Naive B cell (primary cell): ENCODE measurements at places on chromosomes 3 and 15. TPM values are rescaled to one million over a fixed set of nuclear protein-coding genes. Genes with fewer than 3 reads are reported as not detected.

DNA sequence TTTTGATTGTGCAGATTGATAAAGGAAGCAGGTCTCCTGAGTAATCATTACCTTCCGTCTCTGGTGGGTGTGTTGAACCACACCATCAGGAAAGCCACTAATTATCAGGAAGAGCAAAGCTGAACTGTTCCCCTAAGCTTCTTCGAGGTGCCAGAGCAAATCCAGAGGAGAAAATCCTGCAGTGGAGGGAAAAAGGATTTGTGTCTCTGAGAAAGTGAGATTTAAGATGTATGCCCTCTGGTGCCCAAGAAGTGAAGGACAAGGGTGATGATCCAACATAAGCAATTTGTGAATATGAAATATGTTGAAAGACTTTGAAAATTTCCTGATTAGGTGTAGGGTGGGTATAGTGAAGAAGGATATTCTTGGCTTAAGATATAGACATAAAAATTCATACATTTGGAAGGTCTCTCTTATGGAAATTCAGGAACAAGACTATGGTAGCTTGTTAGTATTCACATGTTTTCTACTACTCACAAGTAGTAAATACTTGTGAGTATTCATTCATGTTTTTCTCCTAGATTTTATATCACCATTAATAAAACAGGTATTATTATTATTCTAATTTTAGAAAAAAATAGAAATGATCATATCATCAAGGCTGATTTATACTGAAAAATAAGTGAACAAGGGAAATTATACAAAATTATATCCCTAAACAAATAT, 34.8 kb downstream of the COMMD2 start:
- DNase-seq, result peak; percentile 5

DNA sequence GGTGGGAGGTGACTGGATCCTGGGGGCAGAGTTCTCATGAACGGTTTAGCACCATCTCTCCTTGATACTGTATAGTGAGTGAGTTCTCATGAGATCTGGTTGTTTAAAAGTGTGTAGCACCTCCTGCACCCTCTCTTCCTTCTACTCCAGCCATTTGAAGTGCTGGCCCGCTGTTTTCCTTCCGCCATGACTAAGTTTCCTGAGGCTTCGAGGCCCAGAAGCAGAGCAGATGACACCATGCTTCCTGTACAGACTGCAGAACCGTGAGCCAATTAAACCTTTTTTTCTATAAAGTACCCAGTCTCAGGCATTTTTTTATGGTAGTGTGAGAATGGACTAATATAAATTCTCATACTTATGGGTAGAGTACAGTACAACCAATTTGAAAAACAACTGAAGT, 123.6 kb upstream of the BHLHE40 start:
- no peak for DNase-seq

DNA sequence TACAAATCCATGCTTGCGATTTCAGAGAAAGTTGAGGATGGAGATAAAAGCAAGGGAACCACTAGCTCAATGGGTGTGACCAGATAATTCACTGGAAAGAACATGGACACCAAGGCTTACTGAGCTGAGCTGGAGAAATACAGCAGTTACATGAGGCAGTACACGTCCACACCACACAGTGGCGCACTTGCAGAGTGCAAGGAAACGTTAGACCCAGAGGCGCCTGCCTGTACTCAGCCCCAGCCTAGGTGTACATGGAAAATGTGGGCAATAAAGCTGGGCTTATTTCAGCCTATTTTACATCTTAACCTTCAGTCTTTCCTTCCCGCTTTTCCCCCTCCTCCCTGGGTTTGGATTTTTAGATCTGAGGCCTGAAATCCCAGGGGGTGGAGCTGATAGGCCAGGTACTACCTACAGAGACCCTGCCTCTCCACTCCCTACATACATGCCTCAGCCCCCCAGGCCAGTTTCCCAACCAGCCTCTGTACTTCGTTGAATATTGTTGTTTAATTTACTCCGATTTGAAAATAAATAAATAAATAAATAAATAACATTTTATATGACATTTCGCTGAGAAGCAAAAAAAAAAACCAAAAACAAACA, 60.1 kb downstream of the PCOLCE2 start:
- peak; percentile 3 for DNase-seq

DNA sequence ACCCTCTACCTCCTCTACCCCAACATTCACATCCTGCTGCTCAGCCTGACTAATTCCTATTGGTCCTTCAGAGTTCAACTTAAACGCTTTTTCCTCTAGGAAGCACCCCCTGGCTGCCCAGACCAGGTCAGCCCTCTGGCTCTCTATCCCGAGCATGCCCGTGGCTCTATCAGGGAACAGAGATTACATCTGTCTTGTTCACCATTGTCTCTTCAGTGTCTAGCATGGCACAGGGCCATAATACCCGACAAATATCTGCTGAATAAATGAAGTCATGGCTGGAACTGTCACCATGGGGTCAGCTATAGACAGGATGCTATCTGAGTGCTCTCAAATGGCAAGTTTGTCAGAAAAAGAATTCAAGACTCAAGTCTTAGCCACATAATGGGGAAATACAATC, 296.9 kb upstream of the CHRNA7 start:
- DNase-seq, result no peak

- DNase-seq, result no peak
Observed at GRCh38 chr15:58111718-58112104, 26.5 kb upstream of the AQP9 start.

- peak; percentile 12 for DNase-seq
Observed at GRCh38 chr15:83248151-83249029, 36.1 kb downstream of the BNC1 start.

DNA sequence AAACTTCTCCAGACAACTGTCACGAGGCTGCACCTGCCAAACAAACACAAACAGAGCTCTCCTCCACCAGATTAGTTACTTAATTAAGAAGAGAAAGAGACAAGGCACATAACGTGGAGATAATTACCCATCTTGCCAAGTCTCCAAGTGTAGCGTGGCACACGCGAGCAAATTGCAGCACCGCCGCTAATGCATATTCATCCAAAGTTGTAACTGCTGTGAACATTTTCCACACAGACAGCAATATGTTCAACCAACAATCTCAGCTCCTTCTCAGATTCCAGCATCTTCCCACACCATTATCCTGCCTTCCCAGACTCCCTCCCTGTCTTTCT, 309.6 kb upstream of the TLE3 start:
- no peak for DNase-seq

GRCh38 chr3:6785726-6786125, 75.2 kb upstream of the GRM7 start:
- no peak for DNase-seq

DNA sequence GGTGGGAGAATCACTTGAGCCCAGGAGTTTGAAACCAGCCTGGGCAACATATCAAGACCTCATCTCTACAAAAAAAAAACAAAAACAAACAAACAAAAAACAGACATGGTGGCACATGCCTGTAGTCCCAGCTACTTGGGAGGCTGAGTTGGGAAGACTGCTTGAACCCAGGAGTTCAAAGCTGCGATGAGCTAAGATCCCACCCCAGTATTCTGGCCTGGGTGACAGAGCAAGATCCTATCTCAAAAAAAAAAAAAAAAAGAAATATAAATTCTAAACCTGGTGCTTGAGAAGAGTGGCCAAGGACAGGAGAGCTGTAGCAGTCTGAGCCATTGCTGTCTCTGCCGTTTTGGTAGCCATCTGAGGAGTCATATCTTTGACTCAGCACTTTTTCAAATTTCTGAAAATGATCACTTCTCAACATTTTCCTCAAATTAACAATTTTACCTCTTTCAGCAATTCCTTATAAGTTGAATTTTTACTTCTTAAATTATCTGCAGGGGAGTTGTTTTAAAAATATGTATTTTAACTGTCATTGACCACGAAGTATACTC, 3.6 kb upstream of the DENND4A start:
- DNase-seq, result no peak

- DNase-seq, result no peak
Observed at GRCh38 chr3:177641206-177641605, 443.9 kb upstream of the TBL1XR1 start.

Gene CFAP92
- polyA plus RNA-seq, result not detected

- no peak for DNase-seq
Observed at GRCh38 chr3:37457378-37458065, 283.1 kb upstream of the LRRFIP2 start.
